Activated gamma-delta T cell (primary cell): ENCODE measurements at places on chromosomes 6 and 20.

GRCh38 chr6:2021713-2022125 lies 223.7 kb downstream of the GMDS start:
- DNase-seq, result no peak

- no peak for DNase-seq
These were observed 3.8 kb upstream of the MAS1L start for GRCh38 chr6:29491574-29491973.

- no peak for DNase-seq
These were observed 46.8 kb upstream of the SLCO4A1 start for GRCh38 chr20:62595491-62595890.

DNA sequence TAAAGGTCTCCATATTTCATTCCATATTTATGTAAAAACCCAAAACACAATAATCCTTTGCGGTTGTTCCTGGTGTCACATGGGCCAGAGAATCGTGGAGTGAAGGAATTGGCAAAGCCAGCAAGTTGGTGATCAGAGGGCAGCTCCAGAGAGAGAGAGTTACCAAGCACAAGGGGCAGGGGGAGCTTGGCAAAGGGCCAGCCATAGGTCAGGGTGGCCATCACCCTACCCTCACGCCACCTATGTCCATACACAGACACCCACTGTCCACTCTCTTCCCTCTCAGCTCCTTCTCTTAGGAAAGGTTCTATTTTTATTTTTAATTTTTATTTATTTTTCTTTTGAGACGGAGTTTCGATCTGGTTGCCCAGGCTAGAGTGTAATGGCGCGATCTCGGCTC lies 163.2 kb upstream of the JARID2 start:
- DNase-seq, result no peak

DNA sequence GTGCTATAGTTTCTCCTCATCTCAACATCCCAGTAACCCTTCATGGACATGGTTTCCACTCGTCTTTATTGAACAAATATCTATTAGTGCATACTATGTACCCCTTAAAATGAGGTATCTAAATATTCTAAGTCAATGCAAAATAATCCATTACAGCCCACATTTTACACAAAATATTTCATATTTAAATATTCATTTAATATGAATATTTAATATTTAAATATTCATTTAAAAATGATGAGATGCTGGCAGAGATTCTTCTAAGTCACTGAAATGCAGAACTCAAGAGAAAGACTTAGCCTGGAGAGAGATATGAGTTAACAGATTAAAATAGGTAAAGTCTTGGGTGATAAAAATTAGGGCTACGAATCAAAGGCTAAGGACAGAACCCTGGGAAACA lies 17.9 kb downstream of the EPB41L2 start:
- no peak for DNase-seq
